Stimulated activated CD4-positive, alpha-beta T cell treated with anti-CD3 and anti-CD28 coated beads, TNF-alpha, amount 100 ng/mL, for 1 hour (primary cell): ENCODE measurements at places on chromosomes 16 and 17.

DNA sequence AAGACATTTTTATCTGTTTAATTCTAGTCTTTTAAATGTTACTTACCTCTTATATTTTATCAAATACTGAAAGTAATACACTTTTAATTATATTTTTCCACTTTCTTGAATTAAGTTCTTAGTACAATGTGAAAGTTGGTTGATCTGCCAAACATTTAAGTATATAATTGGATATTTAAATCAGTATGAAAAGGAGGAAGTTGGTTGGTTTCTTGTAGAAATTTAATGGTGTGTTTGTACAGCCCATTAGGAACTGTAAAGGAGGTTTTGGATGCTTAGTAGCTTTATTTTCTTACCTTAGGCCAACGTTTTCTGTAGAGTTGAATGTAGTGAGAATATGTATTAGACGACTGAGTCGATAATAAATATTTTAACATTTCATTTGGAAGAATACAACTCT, 5.4 kb downstream of the NFATC3 start:
- no peak for DNase-seq

- DNase-seq: no peak
Measured at GRCh38 chr16:5328546-5328945, 231.0 kb upstream of the EEF2KMT start.

DNA sequence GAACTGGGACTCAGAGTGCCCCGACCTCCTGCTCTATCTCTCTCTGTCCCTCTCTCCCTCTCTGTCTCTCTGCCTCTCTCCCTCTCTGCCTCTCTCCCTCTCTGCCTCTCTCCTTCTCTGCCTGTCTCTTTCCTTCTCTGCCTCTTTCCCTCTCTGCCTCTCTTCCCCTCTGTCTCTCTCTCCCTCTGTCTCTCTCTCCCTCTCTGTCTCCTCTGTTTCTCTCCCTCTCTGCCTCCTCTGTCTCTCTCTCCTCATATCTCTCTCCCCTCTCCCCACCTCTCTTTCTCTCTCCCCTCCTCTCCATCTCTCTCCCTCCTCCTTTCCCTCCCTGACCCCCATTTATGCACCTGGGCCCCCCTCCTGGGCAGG, 32.7 kb downstream of the TNFRSF13B start:
- no peak for DNase-seq

GRCh38 chr16:57013902-57014301, 24.5 kb downstream of the NLRC5 start:
- DNase-seq: no peak

- no peak for DNase-seq
Measured at GRCh38 chr17:10758062-10758461, 28.2 kb upstream of the TMEM220 start.

DNA sequence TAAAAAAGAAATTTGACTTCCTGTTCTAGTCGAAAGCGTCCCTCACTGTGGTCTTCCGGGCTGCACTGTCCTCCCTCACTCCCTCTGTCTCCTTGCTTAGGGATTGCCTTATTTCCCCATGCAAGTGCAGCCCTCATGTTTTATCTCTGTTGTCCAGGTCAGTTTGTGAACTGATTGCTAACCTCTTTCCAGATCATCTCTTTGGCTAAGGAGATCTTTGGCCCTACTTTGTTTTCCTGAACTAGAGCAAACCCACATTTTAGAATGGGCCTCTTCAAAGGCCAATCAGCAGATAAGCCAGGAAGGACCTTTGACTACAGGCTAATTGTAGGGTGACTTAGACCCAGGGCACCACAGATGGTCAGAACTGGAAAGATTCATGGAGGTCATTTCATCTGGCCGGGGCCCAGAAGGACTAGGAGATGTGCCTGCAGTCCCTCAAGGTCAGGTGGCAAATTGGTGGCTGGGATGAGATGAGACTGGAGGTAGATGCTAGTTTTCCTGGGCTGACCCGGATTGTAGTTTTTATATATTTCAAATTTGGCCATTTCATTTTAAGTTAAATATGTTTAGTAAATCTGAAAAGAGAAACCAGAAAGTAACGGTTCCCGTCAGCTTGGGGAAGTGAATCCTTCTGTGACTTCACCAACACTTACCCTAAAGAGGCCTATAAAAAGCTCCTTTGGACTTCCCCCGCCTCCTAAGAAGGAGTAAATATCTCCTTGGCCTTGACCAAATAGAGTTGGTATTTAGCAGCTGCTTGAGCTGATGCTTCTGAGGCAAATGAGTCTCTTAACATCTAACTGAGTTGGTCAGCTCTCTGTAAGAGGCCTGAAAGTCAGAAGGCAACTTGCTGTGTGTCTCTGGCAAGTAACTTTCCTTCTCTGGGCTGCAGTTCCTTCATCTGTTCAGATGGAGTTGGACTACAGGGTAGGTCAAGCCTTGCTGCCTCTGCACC, 6.2 kb upstream of the SLC25A19 start:
- DNase-seq: no peak
